ENCODE measurements at places on chromosomes 7 and 10.
A peak's percentile ranks its signal among the peaks of the same experiment; 100 is the strongest.

- no peak for DNase-seq
Observed at GRCh38 chr7:149450821-149451220, 10.0 kb downstream of the ZNF777 start.

DNA sequence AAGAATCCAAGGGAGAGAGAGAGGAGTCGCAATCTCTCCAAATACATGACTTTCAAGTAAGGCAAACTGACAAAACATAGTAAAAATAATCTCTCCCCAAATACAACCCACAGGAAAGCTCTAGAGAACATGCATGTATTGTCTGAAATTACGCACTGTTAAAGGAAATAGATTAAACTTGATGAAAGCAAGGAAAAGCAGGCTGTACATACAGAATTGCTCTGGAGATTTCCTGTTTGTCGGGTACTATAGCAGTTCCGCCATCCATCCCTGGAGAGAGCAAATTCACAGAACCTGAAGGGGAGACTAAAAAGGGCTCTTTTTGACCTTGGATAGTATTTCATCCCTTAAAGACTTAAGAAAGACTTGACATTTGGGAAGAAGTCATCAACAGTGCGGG, 170.2 kb upstream of the BET1 start:
- DNase-seq, result no peak

- no peak for DNase-seq
Observed at GRCh38 chr7:155341463-155341983, 43.8 kb downstream of the INSIG1 start.

DNA sequence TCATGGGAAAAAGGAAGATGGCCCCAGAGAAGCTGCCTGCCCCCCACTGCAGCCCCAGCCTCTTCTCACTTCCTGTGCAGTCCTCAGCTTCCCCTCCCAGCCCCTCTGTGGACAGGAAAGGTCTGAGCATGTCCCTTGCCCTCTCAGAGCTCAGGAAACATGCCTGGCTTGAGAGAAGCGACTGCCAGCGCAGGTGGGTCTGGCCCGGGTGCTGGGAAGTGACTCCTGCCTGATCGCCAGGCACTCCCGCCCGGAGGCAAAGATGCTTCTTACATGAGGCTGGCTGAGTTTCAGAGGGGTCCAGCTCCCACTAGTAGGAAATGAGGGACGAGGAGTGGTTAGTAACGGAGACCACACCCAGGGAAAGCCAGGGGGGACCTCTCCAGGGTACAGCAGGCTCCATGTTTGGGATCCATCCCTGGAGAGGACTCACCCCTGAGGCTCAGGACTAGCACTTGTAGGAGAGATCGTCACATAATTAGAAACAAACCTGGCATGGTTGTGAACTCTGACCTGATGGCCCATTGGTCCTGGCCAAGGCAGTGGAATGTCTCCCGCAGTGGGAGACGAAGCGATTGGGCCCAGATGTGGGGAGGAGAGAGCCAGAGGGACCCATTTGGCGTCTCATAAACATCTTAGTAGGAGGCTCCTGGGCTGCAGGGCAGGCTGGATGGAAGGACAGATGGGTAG, 12.3 kb downstream of the ELN start:
- no peak for DNase-seq

DNA sequence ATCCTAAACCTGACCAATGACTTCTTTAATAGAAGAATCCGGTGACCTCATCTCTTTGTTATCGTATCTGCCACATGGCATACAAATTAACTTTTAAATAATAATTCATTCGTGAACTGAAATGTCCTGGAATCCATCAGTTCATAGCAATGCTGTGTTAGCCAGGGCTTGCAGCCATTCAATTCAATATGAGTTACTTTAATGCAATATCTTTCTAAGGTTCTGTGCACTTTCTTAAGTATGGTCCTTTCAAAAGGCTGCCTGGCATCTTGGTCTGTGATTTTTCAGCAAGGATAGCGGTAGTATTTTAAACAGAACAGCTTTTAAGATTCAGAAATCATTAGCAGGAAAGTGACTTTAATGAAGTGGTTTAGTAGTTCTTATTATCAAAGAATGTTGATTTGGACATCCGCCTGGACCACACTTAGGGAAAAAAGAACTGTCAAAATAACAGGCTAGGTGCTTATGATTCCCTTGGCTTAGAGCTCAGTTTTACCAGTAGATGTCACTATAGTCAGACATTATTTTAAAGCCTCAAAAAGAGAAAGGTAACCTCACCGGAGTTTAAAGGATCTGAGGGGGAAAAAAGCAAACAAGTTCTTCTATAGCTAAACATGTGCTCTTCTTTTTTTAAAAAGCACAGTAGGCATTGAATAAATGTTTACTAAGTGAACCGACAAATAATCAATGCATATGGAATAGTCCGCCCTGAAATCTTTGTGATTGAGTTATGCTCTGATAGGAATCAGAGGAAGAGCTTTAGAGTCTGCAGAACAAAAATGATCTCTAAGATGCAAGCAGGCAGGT, 22.7 kb downstream of the SLC35G1 start:
- DNase-seq, result no peak

DNA sequence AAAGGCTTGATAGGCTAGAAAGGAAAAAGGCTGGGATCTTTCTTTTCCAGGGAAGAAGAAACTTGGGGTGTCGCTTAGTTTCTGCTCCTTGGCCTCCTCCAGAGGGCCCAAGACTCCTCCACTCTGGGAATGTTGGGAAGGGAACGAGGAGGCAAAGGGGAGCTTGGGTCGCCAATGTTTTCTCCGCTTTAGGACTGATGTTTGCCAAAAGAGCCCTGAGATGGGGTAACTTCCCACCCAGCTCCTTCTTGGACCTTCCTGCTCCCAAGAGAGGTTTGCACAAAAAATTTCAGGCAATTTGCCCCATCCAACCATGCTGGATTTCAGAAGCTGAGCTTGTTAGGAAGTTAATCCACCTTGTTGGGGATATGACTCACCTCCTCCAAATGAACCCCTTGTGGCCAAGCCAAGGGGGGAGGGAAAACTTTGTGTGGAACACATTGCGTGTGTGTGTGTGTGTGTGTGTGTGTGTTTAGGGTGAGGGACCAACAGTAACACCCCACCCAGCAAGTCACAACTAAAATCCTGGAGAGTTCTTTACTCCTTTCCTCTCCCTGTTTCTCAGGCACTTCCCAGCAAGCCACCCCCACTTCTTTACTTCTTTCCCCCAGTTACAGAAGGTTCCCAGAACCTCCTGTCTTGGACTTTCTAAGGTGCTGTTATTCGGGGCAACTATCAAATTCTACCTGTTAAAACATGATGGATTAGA, 8.7 kb upstream of the HOXA2 start:
- DNase-seq, result no peak

- DNase-seq, result no peak
Observed at GRCh38 chr7:46318276-46318675, 397.2 kb upstream of the IGFBP3 start.

GRCh38 chr10:123926401-123927264, 35.0 kb upstream of the CPXM2 start:
- DNase-seq, result no peak

DNA sequence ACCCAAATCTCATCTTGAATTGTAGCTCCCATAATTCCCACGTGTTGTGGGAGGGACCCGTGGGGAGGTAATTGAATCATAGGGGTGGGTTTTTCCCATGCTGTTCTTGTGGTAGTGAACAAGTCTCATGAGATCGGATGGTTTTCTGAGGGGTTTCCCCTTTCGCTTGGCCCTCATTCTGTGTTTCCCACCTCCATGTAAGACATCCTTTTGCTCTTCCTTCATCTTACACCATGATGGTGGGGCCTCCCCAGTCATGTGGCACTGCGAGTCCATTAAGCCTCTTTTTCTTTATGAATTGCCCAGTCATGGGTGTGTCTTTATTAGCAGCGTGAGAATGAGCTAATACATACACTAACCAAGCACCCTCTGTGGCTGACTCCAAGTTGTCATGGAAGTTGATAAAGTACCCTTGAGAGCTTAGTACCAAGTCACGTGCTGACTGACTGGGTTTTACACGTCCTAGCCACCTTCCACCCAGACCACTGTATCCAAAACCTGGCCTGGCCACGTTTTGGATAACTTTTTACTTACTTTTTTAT, 614.4 kb downstream of the SDK1 start:
- no peak for DNase-seq

- no peak for DNase-seq
Observed at GRCh38 chr10:132538031-132538789, 623 bp downstream of the INPP5A start.

- no peak for DNase-seq
Observed at GRCh38 chr10:16968416-16969041, 151.3 kb upstream of the RSU1 start.

GRCh38 chr10:97714401-97715258, 1.1 kb downstream of the MARVELD1 start:
- DNase-seq, result peak; percentile 25

DNA sequence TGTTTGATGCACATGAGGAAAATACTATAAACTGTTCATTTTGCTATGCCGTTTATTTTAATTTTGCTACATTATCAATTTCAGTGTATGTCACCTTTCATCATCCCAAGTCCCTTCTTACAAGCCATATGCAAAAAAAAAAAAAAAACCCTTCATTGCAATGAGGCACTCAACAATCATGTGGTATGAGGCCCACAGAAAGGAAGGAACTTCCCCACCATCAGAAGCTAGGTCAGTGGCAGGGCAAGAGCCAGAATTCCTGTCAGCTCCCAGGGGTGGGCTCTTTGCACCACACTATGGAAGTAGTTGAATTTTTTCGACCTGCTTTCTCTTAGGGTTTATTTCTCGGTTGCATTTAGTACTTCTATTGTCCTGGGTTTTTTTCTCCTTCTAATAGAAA, 75.4 kb downstream of the NOC3L start:
- no peak for DNase-seq

DNA sequence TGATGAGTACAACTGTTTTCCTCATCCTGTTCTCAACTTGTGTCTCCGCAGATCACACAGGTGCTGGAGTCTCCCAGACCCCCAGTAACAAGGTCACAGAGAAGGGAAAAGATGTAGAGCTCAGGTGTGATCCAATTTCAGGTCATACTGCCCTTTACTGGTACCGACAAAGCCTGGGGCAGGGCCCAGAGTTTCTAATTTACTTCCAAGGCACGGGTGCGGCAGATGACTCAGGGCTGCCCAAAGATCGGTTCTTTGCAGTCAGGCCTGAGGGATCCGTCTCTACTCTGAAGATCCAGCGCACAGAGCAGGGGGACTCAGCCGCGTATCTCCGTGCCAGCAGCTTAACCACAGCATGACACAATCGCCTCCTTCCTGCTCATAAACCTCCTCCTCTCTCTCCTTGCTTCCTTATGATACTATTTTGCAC, 126.7 kb upstream of the PRSS58 start:
- peak; percentile 7 for DNase-seq

DNA sequence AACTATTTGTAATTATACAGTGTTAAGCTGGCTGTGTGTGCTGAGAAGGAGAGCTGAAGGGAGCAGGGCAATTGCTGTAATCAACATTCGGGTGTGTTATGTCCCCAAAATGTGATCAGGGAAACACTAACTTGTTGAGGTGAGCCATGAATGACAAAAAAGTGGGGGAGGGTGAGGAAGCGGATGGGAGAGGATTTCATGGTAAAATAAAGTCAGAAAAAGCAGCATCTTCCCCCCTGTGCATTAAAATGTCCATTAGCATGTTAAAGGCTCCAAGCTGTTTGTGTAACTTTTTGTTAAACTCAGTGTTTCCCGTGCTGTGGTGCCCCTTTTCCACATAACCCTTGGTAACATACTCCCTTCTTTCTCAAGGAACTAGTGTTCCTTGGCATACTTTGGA, 84.9 kb downstream of the ARID5B start:
- no peak for DNase-seq

DNA sequence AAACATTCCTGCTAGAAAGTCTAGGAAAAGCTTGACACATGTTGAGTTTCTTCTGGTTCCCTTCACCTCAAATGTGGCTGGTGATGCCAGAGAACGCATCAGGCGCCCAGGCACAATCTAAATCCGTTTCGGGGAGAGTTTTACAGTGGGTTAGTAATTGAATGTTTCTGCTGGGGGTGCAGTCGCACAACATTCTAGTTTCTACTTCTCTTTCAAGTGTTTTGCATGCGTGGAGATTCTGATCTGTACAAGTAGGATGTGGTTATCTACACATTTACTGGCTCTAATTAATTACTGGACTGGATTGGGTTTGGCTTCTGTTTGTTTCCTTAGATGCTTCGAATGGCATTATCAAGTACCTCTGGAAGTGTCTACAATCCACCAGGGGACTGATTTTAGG, 173.8 kb downstream of the TMEM26 start:
- no peak for DNase-seq

DNA sequence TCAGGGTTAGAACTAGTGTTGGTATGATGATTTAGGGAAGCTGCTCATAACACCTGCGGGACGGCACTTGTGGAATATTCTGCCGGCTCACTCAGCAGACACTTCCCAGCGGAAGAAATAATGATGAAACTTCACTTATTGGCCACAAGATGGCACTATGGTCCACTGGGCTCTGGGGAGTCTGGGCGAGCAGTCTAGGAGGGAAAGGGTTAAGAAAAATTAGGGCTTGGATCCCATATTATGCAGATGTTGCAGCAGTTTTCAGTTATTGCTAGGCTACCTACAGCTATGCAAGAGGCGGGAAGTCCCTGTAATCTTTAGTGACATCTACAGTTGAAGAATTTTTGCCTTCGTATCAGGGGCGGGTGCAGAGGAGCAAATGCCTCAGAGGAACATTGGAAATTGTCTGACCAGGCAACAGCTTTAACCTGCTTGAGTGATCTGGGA, 238.7 kb upstream of the PRSS58 start:
- peak; percentile 58 for DNase-seq

DNA sequence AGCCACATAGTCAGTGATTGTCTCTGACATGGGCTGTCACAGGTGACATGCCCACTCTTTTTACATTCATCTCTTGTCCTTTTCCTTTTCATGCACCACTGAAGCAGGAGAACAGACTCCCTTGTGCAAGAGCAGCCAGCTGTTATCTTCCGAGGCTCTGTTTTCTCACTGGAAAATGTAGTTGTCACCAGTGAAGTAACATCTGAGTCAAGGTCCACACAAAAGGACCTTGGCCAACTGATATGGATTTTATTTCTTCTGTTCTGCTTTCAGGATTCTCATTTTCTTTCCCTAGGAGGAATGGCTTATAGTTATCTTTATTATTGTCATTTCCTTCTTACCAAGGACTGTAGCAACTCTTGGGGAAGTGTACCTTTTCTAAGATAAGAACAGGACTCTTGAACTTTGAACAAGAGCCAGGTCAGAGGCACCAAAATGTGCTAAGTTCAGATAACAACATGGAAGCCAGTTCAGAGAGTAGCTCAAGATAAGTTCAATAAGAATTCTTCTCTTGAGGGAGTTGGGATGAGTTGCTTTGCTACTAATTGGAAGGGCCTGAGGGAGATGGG, 22.7 kb downstream of the AVPI1 start:
- DNase-seq, result no peak

DNA sequence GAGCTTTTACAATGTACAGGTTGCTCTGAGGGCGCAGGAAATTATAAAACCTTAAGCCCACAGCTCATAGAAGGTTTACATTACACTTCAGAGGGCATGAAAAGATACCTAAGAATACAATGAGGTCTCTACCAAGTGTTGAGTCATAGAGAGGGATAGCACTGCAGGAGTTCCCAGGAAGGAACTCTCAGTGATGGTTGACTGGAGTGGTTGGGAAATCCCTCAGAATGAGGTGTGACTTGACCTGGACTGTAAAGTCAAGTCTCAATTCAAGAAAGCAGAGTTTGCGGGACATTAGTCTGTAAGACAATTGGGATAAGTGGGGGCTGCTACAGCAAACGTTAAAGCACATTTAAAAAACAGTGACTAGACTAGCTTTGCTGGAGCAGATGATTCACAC, 21.9 kb downstream of the TNKS2 start:
- DNase-seq, result no peak

- no peak for DNase-seq
Observed at GRCh38 chr7:139453673-139454321, 29.7 kb downstream of the KLRG2 start.

Measured in CD4-positive, alpha-beta T cell treated with Interferon alpha-2 for 1 hour (primary cell).